ENCODE measurements at places on chromosomes 3 and 15.
A peak's percentile ranks its signal among the peaks of the same experiment; 100 is the strongest.

GRCh38 chr3:59809016-59809415, 759.2 kb upstream of the CFAP20DC start:
- no peak for DNase-seq

GRCh38 chr3:11513817-11514135, 129.9 kb downstream of the VGLL4 start:
- no peak for DNase-seq

GRCh38 chr15:84761607-84762131, 13.3 kb downstream of the ZNF592 start:
- no peak for DNase-seq

GRCh38 chr3:99218468-99218867, 317.0 kb upstream of the DCBLD2 start:
- no peak for DNase-seq

- no peak for DNase-seq
Measured at GRCh38 chr3:188158731-188159310, 4.9 kb downstream of the LPP start.

GRCh38 chr15:68022061-68022460, 32.1 kb upstream of the PIAS1 start:
- DNase-seq = no peak

DNA sequence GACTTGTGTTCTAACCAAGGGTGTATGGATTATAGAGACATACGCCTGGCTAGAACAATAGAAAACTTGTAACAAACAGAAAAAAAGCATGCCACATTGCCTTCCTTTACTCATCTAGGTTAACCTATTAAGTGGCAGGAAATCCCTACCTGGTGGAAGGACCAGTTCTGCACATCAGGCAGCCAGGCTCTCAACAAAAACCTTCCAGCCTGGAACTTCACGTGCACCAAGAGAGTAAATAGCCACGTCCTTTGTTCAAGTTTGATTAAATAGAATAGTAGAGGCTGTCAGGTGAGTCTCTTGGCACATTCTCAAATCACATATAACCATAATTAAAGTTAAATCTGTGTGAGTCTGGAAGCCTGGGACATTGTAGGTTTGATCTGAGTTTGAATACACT, 85.0 kb upstream of the DPH6 start:
- DNase-seq = no peak

- DNase-seq = no peak
Measured at GRCh38 chr3:69092030-69092516, 7.3 kb downstream of the ARL6IP5 start.

GRCh38 chr15:100405179-100405578, 63.4 kb upstream of the ADAMTS17 start:
- DNase-seq = no peak

DNA sequence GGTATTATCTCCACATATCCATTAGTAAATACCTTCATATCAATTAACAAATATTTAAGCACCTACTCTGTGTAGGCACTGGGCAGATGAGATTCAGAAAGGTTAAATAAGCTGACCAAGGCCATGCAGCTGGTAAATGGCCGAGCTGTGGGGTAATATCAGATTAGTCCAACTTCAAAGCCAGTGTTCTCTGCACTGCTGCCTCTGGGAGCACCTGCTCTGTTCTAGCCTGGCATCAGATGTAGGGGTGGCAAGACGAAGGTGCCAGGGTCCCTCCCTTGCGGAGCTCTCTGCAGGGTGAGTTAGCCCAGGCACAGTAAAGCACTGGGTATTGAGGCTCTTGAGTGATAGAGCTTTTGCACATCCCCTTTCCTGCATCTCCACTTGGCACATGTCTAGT, 5.5 kb downstream of the TATDN2 start:
- no peak for DNase-seq

DNA sequence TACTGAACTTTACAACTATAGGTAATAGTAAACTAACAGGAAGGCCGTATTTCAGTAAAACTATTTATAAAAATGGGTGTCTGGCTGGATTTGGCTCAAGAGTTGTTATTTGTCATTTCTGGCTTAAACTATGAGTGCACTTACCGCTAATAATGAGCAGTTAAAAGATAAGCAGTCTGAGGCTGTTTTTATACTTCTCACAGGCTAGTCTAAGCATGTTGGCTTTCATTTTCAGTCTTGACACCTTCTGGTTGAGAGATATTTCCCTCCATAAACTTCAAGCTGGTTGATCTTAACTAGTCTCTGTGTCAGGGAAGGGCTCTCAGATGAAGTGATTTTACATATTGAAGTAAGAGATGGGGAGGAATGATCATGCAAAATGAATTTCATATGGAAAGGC, 96.1 kb downstream of the RSRC1 start:
- no peak for DNase-seq

GRCh38 chr3:76300746-76301145, 515.4 kb upstream of the ZNF717 start:
- no peak for DNase-seq

DNA sequence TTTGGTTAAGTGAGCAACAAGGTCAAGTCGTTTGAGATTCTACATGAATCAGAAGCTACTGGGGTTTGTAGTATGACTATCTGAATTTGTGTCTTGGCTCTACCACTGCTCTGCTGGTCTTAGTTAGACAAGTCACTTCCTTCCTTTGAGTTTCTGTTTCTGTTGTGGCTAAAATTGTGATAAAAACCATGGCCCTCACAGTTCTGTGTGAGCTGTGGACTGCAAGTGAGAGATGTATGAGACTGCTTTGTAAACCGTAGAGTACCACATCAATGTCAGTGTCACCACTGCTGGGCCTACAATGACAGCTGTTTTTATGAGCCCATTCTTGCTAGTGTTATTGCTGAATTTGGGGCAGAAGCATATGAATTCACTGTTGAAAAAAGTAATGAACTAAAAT, 32.7 kb downstream of the RARB start:
- peak; percentile 12 for DNase-seq

- DNase-seq = no peak
Measured at GRCh38 chr3:152559246-152559645, 275.7 kb upstream of the P2RY1 start.

- DNase-seq = no peak
Measured at GRCh38 chr15:96593735-96594134, 263.2 kb downstream of the NR2F2 start.

GRCh38 chr3:149119466-149119865, 10.0 kb upstream of the HPS3 start:
- no peak for DNase-seq

DNA sequence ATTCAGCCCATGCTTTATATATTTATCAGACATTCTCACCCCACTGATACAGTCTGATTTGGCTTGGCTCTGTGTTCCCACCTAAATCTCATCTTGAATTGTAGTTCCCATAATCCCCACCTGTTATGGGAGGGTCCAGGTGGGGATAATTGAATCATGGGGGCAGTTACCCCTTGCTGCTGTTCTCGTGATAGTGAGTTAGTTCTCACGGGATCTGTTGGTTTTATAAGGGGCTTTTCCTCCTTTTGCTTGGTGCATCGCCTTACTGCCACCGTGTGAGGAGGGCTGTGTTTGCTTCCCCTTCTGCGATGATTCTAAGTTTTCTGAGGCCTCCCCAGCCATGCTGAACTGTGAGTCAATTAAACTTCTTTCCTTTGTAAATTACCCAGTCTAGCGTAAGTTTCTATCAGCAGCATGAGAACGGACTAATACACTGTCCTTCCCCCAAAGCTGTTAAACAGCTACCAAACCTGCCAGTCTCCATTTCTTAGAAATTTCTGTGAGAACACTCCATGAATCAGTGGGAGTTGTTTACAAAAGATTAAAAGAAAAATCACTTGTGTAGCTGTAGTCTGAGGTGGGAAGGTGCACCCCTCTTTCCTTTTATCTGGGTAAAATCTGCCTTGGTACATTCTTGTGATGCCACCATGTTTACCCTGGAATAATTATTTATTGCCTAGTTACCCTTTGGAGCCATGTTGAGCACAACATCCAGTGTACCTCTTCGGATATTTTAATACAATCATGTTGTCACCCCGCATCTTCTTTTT, 160.5 kb downstream of the THSD4 start:
- DNase-seq = no peak

DNA sequence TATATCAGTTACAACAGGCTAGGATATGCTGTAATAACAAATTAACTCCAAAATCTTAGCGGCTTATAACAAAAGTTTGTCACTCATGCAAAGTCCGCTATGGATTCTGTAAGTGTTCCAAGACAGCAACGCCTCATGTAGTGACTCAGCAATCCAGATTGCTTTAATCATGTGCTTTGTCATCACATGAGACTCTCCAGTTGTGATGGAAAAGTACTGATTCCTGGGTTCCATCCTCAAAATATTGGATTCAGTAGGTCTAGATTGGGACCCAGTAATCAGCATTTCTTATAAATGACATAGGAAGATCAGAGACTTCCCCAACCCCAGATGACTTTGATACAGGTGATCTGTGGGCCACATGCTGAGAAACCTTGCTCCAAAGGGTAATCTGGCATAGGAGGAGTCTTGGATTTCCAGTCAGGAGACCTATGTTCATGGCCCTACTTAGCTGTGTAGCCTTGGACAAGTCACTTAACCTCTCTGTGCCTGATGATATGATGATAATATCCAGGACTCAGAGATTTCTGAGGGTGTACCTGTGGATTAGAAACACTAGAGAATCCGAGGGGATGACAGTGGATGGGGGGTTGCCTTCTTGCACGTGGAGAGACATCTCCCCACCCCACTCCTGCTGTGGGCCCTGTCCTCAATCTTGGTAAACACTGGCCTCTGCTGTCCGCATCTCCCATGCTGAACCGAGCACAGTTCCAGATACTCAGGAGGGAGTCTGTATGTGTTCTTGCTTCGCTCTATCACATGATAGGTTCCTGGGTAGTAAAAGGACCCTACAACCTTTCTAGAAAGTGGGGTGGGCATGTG, 65.5 kb downstream of the CORO2B start:
- DNase-seq = no peak

GRCh38 chr15:80970658-80971057, 19.0 kb downstream of the MESD start:
- DNase-seq = no peak

DNA sequence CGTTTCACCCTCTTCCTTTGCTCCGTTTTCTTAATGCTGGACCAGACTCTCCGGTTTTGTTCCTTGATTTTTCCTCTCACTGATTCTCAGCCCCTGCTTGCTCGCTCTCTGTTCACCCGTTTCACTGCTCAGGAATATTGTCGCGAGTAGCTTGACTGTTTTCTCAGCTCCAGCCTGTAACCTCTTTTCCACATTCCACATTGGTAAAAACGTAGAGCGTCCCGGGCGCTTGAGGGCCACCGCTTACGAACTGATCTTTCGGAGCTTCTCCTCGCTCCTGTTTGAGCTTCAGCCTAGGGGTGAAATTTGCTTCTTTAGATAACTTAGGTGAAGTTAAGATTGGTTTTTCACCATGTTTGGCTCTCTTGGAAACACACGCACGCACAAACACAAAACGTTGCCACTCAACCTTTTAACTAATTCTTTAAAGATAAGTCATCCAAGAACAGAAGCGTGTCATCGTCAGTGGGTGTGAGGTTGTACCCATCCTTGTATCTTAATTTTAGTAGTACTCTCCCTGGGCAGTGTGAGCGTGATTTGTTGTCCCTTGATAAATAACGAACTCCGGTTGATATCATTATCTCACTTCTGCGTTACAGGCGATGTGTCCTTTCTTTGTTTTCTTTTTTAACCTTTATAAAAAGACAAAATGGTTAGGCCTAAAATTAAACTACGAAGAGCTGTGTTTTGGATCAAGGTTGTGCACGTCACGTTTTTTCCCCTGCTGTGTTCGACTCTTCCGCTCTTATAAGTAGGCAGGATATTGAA, 1.0 kb downstream of the PAK2 start:
- DNase-seq = peak; percentile 4

GRCh38 chr15:47292638-47293190, 424.6 kb upstream of the SEMA6D start:
- DNase-seq = no peak

- DNase-seq = no peak
Measured at GRCh38 chr3:141114816-141115460, 63.8 kb downstream of the SPSB4 start.

DNA sequence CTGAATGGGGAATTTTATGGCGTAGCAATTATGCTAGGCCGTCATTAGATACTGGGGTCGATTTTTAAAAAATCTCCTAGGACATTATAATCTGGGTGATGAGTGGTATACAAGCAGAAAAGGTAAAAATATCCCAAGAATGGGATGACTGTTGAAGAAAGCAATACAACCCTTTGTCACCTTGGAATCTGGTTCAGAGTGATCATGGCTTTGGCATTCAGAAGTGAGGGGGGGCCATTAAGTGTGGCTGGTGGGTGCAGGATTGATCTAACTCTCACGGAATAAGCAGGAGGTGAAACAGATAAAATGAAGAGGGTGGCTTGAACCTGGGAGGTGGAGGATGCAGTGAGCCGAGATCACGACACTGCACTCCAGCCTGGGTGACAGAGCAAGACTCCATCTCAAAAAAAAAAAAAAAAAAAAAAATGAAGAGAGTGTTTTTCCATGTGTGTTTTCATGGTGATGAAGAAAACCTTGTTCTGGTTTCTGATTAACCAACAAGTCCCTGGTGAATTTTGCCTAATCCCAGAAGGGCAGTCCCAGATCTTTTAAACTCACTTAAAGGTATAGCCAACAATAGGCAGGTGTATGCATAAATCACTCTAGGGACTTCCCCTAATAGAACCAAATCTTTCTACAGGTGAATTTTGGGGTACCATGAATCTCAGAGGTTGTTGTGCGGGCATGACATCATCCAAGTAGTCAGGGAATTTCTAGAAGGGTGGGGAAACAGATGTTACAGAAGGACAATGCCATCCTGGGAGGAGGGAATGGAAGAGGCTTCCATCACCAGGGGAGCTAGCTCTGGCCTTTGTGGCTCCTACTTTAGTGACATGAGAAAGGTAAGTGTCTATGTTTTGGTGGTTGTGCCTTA, 3.1 kb upstream of the RAD54L2 start:
- no peak for DNase-seq

GRCh38 chr3:126493739-126494138, 18.0 kb upstream of the ZXDC start:
- DNase-seq = no peak

DNA sequence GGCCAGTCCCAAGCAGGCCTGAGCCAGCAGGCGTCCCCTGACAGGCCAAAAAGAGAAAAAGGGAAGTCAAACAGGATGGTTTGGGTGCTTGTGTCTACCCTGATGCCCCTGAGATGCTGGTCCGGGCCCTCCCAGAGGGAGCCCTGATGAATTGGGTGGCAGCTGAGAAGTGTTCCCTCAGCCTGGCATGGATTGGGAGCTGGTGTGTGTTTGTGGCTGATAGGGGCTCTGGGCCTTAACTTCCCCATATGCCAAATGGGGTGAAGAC, 1.4 kb downstream of the FBLN2 start:
- no peak for DNase-seq

GRCh38 chr3:48990636-48991469, 812 bp downstream of the P4HTM start:
- DNase-seq = no peak

DNA sequence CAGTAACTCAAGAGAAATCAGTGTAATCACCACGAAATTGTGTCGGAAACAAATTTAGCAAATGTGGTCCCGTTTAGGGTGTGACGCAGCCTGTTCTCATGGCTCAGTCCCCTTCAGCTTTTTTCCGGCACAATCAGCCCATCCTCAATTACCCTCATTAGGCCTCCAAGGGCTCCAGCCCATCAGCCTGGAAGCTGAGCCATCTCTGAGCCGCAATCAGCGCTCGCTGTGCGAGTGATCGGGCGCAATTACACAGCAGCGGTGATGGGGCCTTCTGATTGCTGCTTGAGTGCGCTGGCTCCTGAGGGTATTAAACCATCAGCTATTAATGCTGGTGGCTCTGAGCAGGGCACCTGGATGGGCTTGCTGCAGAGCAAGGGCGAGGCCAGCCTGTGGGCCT, 55.6 kb downstream of the PLXNA1 start:
- DNase-seq = no peak

- DNase-seq = no peak
Measured at GRCh38 chr15:60801395-60801794, 322.5 kb upstream of the ICE2 start.

Measured in stimulated activated CD8-positive, alpha-beta memory T cell treated with anti-CD3 and anti-CD28 coated beads, Interleukin-2, amount 100 ng/mL, for 1 hour (primary cell).